ENCODE measurements at places on chromosomes 12 and 14.

GRCh38 chr12:68374307-68374982 is 42.3 kb upstream of the MDM1 start:
- DNase-seq, result no peak

DNA sequence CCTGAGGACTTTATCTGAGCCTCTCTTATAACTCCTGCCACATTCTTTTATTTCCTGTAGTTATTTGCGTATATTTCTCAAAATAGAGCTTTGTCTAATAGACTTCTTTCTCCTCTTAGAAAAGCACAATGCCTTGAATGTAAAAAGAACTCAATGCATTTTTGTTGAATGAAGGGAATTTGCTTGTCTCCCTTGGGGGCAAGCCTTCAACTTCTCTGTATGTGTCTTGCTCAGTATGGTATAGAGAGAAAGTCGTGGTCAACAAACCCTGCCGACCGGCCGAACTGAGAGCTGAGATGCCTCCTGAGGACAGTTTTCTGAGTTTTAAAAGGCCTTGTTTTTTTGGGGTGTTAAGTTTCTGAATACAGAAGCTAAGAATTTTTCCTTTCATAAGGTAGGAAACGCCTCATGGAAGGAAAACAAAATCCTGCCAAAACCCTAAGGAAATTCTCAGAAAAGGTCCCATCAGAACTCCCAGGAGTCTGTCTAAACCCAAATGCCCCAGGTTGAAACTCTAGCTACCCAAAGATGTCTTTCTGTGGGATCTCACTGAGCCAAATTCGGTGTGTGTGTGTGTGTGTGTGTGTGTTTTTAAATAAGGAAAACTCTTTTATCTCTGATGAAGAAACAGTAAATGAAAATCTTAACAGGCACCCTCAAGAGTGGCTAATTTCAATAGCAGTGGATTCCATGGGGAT is 136.6 kb downstream of the C12orf75 start:
- DNase-seq, result no peak

DNA sequence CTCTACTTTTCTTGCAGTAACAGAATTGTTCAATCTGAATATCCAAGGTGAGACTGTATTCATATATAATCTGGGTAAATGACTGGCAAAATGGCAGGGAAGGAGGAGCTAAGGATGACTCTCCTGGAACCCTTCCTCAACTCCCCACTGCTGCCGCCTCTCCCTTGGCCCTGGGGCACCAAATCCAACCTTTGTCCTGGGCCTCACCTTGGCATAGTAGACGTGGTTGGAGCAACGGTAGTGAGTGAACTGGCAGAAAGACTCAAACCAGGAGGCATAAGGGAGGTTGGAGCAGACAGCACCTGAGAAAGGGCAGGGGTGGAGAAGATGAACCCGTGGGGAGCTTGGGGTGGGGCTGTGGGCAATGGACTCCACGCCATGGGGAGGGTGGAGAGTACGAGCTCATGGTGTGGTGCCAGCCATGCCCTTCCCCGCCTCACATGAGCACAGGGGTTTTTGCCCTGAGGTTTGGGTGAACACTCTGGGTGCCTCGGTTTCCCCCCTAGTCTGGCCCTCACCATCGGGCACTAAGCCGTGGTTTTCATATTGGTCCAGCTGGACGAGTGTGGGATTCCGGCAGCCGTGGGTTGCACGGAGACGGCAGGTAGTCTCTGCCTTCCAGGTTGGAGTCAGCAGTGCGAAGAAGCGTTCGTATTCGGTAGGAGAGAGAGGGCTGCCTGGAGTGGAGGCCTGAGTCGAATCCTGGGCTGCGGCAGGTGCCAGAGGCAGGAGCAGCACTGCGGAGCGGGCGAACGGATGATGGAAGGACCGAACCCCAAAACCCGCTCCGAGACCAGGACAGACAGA is 753 bp downstream of the ACRBP start:
- DNase-seq, result no peak

- DNase-seq, result no peak
Measured at GRCh38 chr12:112321245-112321644, 61.0 kb downstream of the HECTD4 start.
